GM18507 (cell line): ENCODE measurements at places on chromosomes 2 and 18.

GRCh38 chr2:111923276-111923804 lies 24.9 kb downstream of the MERTK start:
- no peak for DNase-seq

DNA sequence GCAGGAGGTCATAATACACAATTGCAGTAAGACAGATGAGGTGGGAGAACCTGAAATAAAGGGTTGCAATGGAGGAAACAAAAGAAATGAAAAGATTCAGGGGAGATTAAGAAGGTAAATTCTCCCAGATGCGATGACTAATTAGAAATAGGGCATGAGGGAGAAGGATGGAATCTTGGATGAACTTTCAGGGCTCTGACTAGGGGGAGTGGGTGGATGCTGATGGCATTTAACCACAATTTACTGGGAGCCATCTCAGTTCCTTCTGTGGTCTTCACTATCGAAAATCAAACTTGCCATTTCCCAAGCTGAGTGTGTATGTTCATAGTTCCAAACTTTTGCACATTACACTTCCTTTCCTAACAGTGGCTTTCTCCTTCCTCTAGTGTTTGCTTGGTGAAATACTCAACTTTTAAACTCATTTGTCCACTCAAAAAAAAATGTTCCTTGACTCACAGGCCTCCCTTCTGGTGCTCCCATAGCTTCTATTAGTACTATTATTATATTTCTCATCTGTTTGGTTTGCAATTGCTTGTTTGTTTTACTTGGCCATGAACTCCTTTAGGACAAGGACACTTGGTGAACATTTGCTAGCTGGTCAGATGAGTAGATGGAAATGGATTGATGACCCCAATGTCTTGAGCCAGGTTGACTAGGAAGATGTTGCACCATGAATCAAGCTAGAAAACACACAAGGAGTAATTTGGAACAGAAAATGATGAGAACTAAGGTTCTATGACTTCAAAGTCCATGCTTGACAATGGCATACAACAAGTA lies 178.5 kb downstream of the DIS3L2 start:
- no peak for DNase-seq

DNA sequence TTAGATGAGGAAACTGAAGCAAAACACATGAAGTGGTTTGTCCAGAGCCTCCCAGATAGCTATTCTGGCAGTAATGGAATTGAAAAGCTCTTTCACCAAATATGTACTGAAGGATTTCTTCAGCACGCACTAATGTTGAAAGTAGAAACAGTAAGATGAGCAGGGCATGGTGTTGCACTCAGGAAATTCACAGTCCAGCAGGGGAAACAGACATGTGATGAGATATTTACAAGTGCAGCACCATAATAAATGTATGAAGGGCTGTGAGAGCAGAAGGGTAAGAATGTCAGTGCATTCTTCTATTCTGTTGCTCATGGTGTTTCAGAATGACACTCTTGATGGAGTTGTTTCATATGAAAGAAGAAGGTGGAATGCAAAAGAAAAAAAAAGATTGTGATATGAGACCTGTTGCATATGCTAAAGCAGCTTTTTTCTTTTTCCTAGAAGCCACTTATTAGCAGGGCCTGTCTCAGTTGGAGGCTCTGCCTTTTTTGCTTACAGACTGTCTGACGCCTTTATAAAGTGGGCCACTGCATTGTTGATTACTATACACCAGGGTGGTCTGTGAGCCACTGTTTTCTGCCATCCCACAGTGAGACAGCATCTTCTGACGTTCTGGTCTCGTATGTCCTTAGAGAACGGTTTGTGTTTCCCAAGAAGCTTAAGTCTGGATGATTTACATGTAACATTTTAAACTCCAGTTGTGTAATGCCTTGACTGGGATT lies 516.9 kb downstream of the ARHGAP15 start:
- no peak for DNase-seq

GRCh38 chr18:68803356-68803755 lies 5.5 kb downstream of the CCDC102B start:
- no peak for DNase-seq

DNA sequence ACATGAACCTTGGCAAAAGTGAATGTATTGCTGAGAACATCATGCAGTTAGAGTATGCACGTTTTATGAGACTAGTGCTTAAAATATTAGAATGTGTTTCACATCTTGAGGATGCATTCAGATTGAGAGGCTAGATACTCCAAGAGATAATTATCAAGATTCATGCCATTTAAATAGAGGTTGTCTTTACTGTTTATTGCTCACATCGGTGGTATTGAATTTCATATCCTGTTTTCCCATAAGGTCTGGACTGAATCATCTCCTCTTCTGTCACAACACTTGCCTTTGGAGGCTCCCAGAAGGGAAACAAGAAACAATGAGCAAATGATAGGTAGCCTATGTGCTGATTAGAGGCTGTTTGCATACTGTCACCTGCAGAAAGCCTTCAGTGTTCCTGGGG lies 83.8 kb downstream of the CLHC1 start:
- no peak for DNase-seq
